ENCODE measurements at places on chromosomes 1 and 21.
A peak's percentile ranks its signal among the peaks of the same experiment; 100 is the strongest.

- no peak for DNase-seq
Observed at GRCh38 chr1:244102468-244102867, 51.4 kb downstream of the ZBTB18 start.

GRCh38 chr1:194903524-194903923, 1704.7 kb downstream of the KCNT2 start:
- no peak for DNase-seq

- DNase-seq = peak; percentile 43
Observed at GRCh38 chr1:208081972-208082371, 162.2 kb downstream of the PLXNA2 start.

- no peak for DNase-seq
Observed at GRCh38 chr1:219027146-219027673, 146.5 kb upstream of the LYPLAL1 start.

GRCh38 chr1:7940745-7941436, at the start of gene TNFRSF9:
TSS of gene TNFRSF9 (minus strand) at chr1:7940839. CDS start at chr1:7939994, 845 bp downstream.
- DNase-seq = no peak

DNA sequence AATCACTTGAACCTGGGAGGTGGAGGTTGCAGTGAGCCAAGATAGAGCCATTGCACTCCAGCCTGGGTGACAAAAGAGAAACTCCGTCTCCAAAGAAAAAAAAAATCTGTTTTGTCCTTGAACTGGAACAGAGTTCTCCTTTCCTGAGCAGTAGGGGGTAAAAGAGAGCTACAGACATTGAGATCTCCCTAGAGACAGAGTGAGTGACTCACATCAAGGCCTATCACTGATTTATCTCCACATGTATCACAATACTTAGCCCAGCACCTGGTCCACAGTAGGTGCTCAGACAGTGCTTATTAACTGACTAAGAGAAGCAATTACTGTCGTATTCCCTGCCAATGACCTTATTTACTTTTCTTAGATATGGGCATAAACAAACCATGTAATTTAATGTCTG, 354.1 kb upstream of the C1orf87 start:
- DNase-seq = no peak

DNA sequence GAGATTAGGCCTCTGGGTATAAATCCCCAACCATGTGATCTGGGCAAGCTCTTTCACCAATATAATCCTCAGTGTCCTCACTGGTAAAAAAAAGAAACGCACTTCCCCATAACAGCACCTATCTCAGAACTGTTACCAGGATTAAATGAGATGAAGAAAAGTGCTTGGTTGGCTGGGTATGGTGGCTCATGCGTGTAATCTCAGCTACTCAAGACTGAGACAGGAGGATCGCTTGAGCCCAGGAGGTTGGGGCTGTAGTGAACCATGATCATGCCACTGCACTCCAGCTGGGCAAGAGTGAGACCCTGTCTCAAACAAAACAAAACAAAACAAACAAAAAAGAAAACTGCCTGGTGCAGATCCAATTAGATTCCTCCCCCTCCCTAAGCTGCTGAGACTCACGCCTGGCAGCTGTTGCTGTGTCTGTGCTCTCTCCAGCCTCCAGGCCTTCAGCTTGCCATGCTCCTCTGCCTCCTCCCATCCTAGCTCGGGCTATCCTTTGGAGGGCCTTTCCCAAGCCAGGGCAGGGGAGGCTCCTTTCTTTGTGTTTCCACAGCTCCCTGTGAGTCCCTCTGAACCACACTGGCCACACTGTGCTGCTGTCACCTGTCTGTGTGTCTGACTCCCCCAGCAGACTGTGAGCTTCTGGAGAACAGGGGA, 19.0 kb downstream of the CYB5RL start:
- DNase-seq = no peak

DNA sequence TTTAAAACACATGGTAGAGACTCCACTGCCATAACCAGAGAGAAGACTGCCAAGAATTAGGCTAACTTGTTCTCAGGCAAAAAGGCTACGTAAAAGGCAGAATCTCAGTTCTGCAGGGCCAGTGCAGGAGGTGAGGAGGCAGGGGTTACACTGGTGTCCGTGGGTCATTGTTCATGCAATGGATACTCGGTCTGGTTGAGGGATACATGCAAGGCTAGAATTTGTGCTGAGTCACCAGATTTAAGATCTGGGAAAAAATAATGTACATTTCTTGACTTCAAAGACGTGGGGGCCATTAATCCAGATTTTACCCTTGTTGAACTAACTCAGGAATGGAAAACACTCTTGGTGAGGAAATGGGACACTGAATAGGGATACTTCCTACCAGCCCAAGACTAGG, 52.3 kb upstream of the DPH5 start:
- no peak for DNase-seq

DNA sequence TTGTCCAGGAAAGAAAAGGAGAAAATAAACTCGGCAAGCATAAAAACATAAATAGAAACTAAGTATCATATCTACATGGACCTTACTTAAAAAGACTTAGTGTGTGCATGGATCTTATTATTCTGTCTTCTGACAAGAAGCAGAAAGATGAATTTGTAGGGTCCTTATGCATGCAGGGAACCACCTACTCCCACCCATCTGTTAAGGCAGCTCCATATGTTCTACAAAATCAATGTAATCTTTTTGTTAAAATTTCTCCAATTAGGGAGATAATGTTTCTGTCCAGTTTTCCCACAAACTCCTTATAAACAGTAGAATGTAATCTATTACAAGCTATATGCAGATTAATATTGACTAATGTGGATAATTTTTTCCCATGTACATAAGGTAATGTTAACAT, 13.9 kb upstream of the PTPN14 start:
- no peak for DNase-seq

GRCh38 chr1:241507189-241507863, 12.2 kb downstream of the FH start:
- no peak for DNase-seq

DNA sequence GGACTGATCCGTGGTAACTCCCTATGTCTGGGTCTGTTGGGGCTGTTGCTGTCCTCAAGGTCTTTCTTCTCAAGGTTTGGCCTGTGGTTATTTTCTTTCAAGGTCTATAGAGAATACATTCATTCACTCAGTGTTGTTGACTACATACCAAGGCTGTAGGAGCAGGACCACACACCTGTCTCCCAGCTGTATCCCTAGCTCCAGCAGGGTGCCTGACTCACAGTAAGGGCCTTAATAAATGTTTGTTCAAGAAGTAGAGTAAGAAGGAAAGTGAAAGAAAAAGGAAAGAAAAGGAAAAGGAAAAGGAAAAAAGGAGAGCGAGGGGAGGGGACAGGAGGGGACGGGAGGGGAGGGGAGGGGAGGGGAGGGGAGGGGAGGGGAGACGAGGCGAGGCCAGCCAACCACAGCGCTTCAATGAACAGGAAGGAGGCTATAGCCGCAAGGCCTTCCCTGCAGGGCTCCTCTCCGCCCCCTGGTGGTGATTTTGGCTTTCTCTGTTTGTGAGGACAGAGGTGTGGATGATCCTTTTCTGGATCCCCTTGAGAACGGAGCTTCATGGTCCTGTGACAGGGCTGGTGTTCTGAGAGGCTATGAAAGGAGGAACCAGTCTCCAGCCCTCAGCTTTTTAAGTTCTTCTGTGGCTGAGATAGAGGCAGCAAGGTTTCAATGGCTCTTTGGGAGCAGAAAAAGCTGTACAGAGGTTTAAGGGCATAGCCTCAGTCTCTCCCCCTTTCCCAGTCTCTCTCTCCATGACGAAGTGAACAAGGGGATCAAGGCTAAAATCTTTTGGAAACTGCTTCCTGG, 30.6 kb upstream of the LCE5A start:
- no peak for DNase-seq

GRCh38 chr1:1066403-1067283, 7.5 kb downstream of the RNF223 start:
- DNase-seq = peak; percentile 23

GRCh38 chr1:157442065-157442464, 110.2 kb downstream of the FCRL5 start:
- no peak for DNase-seq

DNA sequence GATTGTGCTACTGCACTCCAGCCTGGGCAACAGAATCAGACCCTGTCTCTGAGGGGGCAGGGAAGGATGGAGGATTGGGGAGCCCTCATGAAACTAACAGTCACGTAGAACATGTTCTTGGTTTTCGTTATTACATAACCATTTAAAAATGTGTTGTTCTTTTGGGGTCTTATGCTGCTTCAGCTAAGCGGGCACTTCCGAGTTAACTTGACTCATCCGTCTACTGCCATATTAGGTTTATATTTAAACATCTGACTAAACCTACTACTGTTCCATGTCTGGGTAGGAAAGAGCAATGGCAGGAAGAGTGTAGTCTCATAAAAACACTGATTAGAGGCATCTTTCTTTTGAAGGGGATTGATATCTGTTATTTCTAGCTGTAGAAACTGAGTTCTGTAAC, 59.5 kb upstream of the BMP8A start:
- no peak for DNase-seq

- DNase-seq = no peak
Observed at GRCh38 chr1:40161888-40162397, 756 bp downstream of the RLF start.

DNA sequence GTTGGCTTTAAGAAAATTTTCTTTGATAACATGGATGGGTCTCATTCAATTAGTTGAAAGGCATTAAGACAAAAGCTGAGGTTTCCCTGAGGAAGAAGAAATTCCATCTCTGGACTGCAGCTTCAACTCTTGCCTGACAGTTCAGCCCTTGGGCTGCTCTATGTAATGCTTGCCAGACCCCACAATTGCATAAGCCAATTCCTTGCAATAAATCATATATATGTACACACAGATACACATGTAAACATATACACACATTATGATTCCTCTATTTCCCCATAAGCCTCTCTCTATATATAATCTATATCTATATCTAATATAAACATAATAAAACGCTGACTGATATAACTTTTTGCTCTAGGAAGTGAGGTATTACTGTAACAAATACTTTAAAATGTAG, 301.5 kb upstream of the PRMT6 start:
- DNase-seq = no peak
